Stimulated activated CD4-positive, alpha-beta T cell treated with anti-CD3 and anti-CD28 coated beads, Interleukin-4, amount 100 ng/mL, for 48 hours (primary cell): ENCODE measurements at places on chromosomes 11 and 22.

DNA sequence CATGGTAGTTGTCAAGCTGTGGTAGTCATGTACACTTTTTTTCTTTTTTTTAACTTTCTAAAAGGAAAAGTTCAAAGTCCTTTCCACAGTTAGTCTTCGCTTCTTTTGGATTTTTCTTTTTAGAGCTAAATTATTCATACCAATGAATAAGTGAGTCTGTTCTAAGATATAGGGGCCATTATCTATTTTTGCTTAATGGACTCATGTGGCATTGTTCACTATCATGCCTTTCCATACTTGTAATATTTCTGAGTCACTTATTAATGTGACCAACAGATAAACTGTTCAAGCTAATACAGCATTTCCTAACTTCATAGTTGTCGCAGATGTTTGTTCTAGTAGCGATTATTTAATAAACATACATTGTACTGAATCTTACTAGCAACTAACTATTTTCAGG lies 8.0 kb upstream of the B3GNT6 start:
- no peak for DNase-seq

DNA sequence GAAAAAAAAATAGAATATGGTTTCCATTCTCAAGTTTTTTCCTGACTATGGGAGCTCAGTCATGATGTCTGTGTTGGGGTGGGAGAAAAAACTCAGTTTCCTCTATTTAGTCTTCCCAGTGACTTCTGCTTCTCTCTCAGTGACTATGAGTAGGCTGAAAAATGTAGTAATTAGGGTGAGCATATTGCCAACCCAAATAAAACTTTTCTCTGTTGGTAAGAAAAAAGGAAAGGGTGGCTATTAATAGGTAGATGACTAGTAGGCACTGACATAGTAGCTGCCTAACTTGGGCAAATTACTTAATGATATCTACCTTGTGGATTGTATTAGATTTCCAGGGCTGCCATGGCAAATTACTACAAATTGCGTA lies 34.2 kb upstream of the BIRC3 start:
- no peak for DNase-seq

DNA sequence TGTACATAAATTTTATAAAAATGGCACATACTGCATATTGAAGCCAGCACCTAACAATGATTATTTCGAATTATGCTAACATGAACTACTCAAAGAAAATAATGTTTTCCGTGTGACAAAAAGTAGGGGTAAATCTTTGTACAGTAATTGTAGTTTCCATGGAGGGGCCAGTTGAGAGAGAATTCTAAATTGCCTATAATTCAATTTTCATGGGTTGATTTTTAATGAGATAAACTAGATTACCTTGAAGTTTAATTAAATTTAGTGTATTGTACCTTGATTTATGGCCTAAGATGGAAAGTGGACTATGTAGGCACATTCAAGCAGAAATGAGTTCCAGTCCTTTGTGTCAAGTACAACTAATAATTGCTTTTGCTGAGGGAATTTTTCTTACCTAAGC lies 5.0 kb downstream of the APLP2 start:
- DNase-seq: no peak

GRCh38 chr11:104033134-104033533 lies 3.3 kb upstream of the DDI1 start:
- DNase-seq: no peak

DNA sequence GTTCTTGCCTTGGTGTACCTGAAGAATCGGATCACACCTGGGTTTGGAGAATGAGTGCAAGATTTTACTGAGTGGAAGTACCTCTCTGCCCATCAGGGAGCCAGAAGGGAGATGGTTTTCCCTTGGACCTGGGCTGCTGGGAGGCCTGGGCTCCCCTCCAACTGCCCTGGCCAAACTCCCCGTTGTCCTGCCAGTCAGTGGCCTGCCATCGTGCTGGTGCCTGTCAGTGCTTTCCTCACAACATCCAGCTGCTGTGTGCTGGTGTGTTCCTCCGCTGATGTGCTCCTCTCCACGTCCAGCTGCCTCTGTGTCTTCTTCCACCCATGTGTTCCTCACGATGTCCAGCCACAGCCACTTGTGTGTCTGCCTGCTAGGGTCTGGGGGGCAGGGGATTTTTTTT lies 87.9 kb upstream of the CLPB start:
- no peak for DNase-seq
